ENCODE measurements at places on chromosomes 2 and 18.

DNA sequence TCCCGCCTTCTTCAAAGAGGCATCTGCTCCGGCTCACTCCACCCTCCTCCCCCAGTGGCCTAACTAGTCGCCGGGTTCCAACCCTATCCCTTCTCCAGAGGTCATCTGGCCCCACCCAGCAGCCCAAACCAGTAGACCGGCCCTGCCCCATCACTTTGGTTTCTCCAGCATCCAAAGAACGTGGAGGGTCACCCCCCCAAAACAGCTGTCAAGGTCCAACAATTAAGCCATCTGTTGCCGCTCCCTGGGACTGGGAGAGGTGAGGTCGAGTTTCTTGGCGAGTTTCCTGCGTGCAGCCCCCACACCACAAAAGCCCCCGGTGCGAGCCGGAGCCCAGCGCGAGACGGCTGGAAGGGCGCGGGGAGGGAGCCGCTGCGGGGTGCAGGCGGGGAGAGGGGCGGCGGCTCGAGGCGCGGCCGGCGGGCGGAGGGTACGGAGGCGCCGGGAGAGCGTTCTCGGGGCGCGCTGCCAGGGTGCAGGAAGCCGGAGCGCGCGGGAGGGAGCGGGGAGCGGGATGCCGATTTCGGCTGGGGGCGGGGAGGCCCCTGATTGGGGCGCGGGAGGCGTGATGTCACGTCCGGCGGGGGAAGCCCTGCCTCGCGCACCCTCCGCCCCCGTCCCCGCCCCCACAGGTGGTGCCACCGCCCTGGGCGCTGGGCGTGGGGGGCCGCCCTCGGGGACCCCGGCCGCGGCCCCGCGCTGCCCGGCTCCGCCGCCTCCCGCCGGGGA lies 571 bp upstream of the GPC1 start:
- peak; percentile 95 for DNase-seq

DNA sequence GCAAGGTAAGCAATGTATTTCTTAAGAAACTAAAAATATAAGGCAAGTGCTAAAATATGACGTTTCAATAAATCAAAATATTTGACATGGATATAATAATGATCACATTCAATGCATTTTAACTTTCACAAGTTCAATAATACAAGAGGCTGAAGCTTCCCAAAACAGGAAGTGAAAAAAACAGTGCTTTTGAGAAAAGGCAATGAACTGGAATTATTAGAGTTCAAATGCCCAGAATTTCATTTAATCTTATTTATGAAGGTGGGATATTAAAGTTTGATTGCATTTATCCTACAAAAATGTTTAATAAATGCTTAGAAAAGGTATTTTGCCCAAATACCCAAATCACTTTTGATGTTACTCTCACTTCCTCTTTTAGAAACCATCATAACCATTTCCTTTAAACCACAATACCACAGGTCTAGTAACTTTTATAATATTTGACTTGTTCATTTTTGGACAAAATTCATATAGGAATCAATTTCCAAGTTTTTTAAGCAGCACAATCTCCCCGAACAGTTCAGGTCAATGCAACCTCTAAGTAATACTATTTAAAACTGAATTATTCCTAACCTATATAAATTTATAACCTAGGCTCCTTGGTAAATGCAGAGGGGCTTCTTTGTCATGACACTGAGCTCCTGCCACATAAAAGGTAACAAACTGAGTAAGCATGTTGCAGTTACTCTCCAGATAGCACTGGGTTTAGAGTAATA lies 2.1 kb downstream of the NCKAP1 start:
- no peak for DNase-seq

- no peak for DNase-seq
These were observed 32.1 kb downstream of the NAT8 start for GRCh38 chr2:73610111-73610510.

- no peak for DNase-seq
These were observed 40.8 kb upstream of the SCLY start for GRCh38 chr2:238019962-238020361.

DNA sequence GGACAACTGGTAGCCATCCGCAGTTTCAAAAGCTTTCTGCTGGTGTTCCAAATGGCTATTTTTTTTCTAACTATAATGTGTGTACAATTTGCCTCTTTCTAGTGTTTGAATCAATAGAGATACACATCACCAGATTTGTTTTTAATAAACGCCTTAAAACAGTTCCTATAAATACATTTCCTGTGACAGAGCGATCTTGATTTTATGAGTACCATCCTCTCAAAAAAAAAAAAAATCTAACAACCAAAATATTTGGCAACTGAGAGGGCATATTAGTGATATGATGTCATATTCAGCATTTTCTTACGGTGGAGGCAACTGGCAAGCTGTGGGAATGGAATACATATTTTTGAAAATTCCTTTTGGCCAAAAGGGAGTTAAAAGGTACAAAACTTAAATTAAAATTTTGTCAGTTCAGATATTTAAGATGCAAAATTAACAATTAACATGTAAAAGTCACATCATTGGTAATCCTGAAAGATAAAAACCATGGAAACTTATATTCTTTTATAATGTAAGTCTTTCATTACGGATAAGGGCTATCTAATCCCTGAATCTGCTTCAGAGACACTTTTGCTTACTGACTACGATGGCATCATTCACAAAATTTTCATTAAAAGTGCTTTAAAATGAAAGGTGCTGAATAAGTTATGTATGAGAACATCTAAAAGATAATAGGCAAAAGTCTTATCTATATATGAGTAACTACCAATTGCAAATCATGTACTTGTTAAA lies 268.4 kb downstream of the TCF4 start:
- DNase-seq, result no peak

DNA sequence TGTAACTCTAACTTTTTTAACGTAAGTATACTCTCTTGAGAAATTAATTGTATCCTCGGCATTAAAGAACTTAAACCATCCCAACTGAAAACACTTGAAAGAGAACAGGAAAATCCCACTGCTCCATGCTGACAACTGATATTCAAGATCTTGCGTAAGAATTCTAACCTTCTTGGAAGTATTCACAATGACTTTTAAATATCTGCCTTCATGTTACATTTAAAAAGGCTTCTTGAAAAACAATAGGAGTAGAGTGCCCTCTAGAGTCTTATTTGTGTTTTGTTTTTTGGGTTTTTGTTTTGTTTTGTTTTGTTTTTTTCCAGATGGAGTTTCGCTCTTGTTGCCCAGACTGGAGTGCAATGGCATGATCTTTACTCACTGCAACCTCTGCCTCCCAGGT lies 65.4 kb upstream of the DNAJC10 start:
- DNase-seq, result no peak

GRCh38 chr2:217523286-217523685 lies 479.5 kb downstream of the TNS1 start:
- no peak for DNase-seq

DNA sequence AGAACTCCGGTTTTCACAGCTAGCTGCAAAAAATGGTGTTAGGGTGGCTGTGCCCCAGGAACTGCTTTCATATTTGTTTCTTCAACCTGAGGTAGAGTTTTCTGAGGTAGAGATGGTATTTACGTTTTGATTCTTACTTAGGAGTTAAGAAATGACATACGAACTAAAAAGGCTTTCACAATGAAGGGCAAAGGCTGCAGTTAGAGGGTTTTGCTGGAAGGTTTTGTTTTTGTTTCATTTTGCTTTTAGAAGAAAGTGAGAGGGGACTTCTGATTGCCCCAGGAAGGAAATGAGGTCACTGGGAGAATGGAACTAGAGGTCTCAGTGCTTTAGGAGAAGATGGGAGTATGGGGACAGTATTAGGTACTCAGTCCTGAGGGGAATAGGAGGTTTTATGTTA lies 15.5 kb downstream of the CDCA7 start:
- DNase-seq, result no peak

- DNase-seq, result no peak
These were observed 76.2 kb upstream of the MFF start for GRCh38 chr2:227248876-227249275.

GRCh38 chr2:96993367-96993766 lies 7.0 kb upstream of the FAM178B start:
- no peak for DNase-seq

GRCh38 chr2:135052997-135053474 lies 944 bp downstream of the RAB3GAP1 start:
- DNase-seq, result no peak

DNA sequence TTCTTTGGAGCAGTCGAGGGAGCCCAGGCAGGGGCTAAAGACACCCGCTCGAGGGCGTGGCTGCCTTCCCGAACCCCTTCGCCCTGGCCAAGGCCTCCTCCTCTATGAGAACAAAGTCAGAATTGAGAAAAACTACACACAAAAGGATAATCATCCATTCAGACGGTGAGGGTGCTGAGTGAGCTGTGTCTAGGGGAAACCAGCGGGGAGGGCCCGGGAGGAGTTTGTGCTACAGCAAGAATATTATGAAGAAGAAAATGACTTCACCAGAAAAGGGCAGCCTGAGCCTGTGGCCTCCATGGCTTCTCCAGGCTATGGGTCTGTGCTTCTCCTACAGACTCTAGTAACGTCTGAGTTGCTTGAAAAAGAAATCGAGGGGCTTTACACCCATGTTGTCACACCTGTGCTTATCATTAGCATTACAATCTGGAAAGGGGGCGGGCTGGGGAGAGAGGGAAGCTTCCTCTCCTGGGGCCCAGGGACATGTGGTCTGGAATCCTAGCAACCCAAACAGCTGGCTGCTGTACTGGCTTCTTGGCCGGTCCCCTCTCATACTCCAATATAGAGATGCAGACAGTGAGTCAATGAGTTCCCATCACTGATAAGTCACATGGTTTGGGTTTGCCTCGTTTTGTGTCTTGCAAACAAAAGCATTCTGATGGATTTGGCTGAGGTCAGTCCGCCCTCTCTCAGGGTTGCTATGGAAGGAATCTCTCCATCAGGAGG lies 52.0 kb upstream of the ARL4C start:
- DNase-seq, result peak; percentile 56

DNA sequence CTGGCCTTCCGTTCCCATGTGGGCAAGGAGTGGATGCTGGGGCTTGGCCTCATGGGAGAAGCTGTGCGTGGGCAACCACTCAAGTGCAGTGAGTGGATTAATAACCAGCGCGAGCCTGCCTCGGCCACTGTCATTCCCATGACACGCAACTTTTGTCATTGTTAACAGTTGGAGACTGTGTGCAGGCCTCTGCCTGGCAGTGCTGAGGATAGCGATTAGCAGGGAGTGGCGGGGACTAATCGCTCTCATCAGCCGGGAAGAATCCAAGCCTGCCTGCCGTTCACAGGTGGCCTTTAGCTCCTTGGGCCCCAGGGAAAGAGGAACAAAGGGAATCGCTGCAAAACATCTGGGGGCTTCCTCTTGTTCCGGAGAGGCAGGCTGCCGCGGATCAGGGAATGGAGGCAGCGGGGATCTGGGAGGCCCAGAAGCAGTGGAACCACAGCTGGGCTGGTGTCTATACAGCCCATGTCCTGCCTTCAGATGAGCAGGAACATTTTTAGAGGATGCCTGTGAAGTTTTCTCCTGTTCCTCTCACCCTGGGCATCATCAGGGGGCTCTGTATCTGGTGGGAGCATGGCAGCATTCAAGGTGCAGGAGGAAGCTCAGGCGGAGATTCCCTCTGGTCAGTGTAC lies 53.8 kb downstream of the CTIF start:
- DNase-seq, result no peak

DNA sequence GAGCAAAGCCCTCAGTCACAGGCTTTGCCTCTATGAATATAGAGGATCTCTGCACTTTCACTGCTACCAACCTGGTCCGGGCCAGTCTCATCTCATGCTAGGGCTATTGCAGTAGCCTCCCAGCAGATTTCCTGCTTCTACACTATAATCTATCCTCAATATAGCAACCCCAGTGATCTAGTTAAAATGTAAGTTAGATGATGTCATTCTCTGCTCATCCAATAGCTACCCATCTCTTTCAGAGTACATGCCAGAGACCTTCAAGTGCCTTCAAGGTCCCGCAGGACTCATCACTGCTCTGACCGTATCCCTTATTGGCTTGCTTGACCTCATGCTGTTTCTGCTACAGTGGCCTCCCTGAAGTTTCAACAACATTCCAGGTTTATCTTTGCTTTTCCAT lies 186.3 kb downstream of the LOXHD1 start:
- no peak for DNase-seq

DNA sequence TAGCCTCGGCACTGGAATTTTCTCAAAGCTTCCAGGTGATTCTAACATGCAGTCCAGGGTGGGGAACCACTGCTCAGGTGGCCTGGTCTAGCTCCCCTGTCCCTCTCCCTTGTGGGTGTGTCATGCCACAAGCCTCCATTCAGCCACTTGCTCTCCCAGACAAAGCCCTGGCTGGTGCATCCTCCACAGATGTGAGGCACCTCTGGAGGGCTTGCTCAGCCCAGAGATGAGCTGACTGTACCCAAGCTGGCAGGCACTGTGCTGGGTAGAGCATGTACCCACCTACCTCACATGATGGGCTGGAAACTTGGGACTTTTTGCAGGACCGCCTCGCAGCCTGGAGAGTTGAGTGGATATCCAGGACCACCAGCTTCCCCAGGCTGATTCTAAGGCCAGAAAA lies 88.1 kb downstream of the ZBTB7C start:
- DNase-seq, result no peak

DNA sequence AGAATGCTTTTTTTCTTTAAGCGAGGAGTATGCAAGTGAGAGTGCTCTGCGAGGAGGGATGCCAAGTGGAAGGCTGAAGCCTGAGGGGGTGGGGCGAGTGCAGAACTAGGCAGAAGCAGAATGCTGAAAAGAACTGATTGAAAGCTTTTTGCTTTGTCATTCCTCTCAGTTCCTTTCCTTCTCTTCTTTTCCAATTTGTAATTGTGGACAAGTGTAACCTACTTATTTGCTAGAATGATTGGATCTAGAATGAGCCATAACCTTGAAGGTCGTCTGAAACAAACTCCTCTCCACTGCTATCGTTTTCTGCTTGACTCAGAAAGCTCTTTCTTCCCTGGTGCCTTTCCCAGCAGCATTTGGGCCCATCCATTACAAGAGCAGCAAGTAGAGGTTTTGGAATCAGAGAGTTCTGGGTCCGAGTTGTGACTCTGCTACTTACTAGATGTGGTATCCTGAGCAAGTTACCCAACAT lies 115.3 kb downstream of the METTL8 start:
- peak; percentile 63 for DNase-seq

GRCh38 chr2:118991554-118991953 lies 49.6 kb downstream of the MARCO start:
- DNase-seq, result no peak

- DNase-seq, result no peak
These were observed 111.6 kb downstream of the SMAD7 start for GRCh38 chr18:48838921-48839818.

DNA sequence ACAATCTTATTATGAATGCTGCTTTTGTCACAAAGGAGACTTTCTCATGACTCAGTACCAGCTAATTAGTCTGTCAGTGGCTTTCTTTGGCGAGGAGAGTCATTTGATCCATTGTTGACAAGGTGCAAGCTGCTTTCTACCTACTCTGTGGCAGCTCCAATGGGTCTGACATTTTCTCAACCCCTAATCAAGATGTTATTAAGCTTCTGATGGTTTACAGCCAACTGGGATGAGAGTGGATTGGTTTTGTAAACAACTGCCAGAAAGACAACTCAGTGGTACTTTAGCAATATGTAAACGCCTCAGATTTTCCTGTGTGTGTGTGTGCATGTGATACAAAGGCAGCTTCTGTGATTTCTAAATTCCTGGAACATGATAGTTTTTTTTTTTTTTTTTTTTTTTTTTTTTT lies 8.2 kb upstream of the CLIP4 start:
- no peak for DNase-seq

Data from right forelimb (tissue), 1 donor.